ENCODE measurements at places on chromosomes 4 and X.

GRCh38 chrX:11765449-11765848, 7.4 kb downstream of the MSL3 start:
- no peak for DNase-seq

DNA sequence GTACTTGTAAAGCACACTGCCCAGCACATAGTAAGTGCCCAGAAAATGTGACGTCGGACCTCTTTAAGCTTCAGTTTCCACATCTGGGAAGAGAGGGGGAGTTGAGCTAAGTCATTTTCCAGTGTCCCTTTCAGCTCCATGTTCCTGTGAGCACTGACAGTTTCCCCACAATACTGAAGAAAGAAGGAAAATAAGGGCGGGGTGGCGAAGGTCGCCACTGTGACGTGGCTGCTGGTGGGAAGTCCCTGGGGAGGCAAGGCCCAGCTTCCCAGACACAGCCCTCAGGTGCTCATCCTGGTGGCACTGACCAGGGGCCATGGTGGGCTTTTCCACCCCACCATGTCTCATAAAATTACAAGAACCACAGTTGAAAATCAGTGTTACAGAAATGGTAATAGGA, 121.8 kb downstream of the PTTG2 start:
- no peak for DNase-seq

- no peak for DNase-seq
These were observed 348.2 kb downstream of the PDGFC start for GRCh38 chr4:156623376-156623775.

GRCh38 chr4:10853196-10853595, 168.6 kb upstream of the CLNK start:
- no peak for DNase-seq

DNA sequence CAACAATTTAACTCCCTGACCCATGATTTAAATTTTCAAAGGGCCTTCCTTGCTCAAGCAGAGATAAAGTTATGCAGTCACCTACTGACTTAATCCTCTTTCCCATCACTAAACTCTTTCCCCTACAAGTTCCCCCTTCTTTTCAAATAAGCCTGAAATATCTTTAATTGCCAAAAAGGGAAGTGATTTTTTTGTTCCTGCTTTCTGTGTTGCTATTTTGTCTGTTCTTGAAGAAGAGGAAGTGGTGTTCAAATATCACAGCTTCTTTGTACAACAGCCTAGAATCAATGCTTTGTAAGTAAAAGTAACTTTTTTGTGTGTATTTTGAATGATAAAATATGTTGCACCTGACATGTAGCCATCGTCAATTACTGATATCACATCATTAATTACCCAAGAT, 595.9 kb downstream of the CENPC start:
- DNase-seq: no peak

DNA sequence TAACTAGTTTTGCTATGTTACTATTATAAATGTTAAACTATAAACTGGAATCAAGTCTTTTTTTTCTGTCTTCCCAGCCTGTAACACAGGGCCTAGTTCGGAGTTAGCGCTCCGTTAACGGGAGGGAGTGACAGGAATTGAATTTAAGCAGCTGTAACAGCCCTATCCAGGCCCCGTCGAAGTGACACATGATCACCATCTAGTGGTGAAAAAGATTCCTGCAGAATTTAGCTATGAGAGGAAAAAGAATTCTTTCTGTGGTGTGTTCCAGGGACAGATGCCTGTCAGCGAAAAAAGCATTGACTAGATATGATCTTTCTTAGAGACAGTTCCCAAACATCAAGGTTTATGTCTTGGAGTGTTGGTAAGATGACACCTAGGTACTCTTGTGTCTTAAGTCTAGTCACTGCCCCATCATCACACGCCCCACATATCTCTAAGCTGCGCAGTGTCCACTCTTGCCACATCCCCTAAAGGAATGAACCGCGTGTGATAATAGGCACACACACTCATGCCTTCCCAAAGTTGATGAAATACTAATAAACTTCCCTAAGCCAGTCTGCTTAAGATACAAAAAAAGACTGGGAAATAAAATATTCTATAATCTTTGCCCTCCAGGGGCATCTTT, 2.1 kb downstream of the GAB3 start:
- peak; percentile 30 for DNase-seq

GRCh38 chr4:89745708-89746107, 91.3 kb downstream of the SNCA start:
- no peak for DNase-seq

DNA sequence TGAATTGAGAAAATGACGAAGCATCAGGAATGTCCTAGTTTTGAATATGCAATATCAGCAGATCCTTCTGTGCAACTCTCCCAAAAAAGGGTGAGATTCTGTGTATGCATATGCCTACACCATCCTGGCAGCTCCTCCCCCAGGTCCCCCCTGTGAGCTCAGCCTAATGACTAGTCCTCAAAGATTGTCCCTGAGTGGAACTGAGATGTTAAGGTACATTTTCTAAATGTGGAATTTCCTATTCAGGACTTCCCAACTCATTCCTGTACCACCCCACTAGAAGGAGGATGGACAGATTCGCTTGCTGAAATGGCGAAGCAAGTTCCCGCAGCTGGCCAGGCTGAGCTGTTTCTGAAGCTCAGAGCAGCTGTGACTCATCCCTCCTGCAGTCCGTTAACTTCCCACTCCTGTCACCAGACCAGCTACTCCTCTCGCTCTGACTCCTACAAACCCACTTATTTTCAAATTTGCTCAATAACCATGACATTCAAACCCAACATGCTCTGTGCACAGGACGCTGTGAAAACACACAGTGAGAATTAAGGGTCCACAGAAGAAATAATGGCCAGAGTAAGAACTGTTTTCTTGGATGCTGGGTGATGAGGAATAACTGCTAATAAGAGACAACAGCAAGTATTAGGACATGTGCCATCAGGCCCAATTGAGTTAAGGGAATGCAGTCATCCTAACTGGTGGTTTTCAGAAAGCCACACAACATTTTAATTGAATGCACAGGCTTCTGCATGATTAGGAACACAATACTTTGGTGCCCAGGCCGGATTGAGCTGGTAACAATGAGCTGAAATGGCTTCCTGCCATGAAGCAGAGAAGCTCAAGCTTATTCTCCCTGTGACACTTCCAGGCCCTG, 40.0 kb upstream of the IRF2 start:
- DNase-seq: peak; percentile 39

- DNase-seq: no peak
These were observed 22.5 kb downstream of the C4orf46 start for GRCh38 chr4:158649111-158649680.
